ENCODE measurements at places on chromosomes 6 and 20. TPM values are rescaled to one million over a fixed set of nuclear protein-coding genes. Genes with fewer than 3 reads are reported as not detected.

DNA sequence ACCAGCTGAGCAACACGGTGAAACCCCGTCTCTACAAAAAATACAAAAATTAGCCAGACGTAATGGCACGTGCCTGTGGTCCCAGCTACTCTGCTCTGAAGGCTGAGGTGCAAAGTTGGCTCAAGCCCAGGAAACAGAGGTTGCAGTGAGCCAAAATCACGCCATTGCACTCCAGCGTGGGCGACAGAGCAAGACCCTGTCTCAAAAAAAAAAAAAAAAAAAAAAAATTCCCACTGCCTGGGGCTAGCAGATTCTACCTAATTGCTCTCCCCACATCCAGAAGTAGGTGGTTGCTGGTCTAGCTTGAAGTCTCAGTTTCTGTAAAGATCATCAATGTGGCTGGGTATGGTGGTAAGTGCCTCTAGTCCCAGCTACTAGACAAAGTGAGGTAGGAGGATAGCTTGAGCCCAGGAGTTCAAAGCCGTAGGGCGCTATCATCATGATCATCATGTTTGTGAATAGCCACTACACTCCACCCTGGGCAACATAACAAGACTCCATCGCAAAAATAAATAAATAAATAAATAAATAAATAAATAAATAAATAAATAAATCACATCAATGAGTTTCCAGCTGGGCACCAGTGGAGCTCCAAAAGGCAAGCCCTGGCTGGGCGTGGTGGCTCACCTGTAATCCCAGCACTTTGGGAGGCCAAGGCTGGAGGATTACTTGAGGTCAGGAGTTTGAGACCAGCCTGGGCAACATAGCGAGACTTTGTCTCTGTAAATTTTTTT lies 6.3 kb upstream of the AP5S1 start:
- no peaks in the 10 kb centered on the region for H3K27me3 ChIP-seq
- H3K4me3 ChIP-seq = no peak overlapping the region
- no peak for DNase-seq
- H3K4me1 ChIP-seq = peaks cover 92% of the 10 kb centered on the region
- H3K27ac ChIP-seq = peak overlapping the region; percentile 49

GRCh38 chr20:32495217-32495565 lies 89.9 kb downstream of the NOL4L start:
- H3K27ac ChIP-seq = no peak overlapping the region
- H3K4me1 ChIP-seq = peaks cover 30% of the 10 kb centered on the region
- H3K4me3 ChIP-seq = no peak overlapping the region
- peaks cover 55% of the 10 kb centered on the region for H3K36me3 ChIP-seq

GRCh38 chr6:90251295-90251992 lies 45.2 kb downstream of the BACH2 start:
- no peaks in the 10 kb centered on the region for H3K27me3 ChIP-seq
- H3K36me3 ChIP-seq = peaks cover 13% of the 10 kb centered on the region
- DNase-seq = no peak
- no peak overlapping the region for H3K4me3 ChIP-seq
- H3K27ac ChIP-seq = no peak overlapping the region

DNA sequence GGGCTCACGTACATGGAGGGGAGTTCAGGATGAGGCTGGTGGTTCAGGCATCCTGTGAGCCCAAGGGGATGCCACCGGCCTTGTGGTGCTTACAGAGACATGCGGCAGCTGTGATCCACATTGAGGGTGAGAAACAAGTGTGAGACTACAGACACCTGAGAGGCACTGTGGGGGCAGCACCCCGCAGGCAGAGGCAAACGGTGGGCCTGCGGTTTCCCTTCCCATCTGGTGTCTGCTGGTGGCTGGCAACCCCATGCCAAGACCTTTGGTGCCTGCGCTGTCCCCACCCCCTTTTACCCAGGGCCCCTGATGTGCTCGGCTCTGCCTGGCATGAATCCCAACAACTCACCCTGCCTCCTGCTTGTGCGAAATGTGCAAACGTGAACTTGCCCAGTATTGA lies 42.0 kb downstream of the ERMARD start:
- H3K4me1 ChIP-seq = peaks cover 16% of the 10 kb centered on the region
- DNase-seq = no peak
- no peak overlapping the region for H3K4me3 ChIP-seq
- no peak overlapping the region for H3K27ac ChIP-seq

DNA sequence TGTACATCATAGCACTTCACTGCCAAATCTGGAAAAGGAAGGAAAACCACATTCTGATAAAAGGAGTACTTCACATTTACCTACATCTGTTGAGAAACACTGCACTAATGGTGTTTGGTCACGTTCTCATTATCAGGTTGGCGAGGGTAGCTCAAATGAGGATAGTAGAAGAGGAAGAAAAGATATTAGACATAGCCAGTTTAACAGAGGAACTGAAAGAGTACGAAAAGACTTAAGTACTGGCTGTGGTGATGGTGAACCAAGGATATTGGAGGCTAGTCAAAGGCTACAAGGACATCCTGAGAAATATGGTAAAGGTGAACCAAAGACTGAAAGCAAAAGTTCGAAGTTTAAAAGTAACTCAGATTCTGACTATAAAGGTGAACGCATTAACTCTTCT lies 32.0 kb upstream of the GJA10 start:
- H3K4me1 ChIP-seq = no peaks in the 10 kb centered on the region
- no peaks in the 10 kb centered on the region for H3K27me3 ChIP-seq
- DNase-seq = no peak

- no peak overlapping the region for H3K27ac ChIP-seq
- DNase-seq = no peak
- H3K36me3 ChIP-seq = no peaks in the 10 kb centered on the region
Measured at GRCh38 chr6:68990317-68990716, 355.2 kb downstream of the ADGRB3 start.

DNA sequence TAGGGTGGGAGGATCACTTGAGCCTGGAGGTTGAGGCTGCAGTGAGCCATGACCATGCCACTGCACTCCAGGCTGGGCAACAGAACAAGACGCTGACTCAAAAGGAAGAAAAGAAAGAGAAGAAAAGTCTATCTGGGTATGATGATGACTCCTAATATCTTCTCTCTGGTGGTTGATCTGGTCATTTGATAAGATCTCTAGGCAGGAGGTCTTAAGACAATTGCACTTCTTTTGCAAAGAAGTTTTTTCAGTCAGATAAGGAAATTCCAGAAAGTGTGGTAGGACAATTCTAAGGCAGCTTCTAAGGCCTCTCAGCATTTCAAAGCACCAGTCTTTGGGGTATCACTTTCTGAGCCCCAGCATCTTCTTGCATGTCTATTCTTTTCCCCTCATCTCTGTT lies 7.7 kb upstream of the AIF1 start:
- H3K36me3 ChIP-seq = no peaks in the 10 kb centered on the region
- no peak overlapping the region for H3K4me3 ChIP-seq
- H3K27me3 ChIP-seq = no peaks in the 10 kb centered on the region
- H3K27ac ChIP-seq = no peak overlapping the region
- no peak for DNase-seq
- no peaks in the 10 kb centered on the region for H3K4me1 ChIP-seq

DNA sequence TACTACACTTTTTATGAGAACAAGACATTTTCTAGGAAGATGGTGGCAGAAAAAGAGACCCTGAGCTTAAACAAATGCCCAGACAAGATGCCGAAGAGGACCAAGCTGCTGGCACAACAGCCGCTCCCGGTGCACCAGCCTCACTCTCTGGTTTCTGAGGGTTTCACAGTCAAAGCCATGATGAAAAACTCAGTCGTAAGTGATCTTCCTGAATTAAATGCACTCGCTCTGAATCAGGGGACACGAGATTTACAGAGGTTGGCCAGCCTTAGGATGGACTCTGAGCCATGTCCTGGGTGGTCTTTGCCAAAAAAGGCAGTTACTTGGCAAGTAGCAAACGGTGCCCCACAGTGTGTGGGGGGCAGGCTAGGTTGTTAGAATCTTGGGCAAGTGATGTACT lies 423 bp downstream of the PACRG start:
- no peak for DNase-seq
- peak overlapping the region; percentile 60 for H3K4me3 ChIP-seq
- H3K36me3 ChIP-seq = no peaks in the 10 kb centered on the region
- H3K4me1 ChIP-seq = peaks cover 14% of the 10 kb centered on the region
- peak overlapping the region; percentile 33 for H3K27ac ChIP-seq

DNA sequence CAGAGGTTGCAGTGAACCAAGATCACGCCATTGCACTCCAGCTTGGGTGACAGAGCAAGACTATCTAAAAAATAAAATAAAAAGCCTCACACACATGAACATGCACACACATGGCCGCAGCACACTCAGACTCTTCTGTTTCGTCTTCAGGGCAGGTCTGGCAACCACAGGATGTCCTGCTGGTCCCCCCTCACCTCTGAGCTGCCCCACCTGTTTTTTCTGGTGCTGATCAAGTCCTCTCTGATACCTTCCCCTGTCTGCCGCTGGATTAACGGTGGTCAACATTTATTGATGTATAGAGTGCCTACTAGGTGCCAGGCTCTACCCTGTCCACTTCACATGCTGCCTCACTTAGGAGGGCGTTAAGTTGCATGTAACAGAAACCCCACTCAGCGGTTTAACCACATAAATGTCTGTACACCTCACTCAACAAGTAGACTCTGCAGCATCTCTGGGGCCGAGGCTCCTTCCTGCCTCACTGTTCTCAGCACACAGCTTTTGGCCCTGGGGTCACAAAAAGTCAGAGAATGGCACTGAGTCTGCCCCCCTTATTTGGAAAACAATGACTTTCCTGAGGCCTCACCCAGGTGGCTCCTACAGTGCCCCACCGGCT lies 4.5 kb upstream of the AP5S1 start:
- H3K4me1 ChIP-seq = peaks cover 90% of the 10 kb centered on the region
- no peaks in the 10 kb centered on the region for H3K36me3 ChIP-seq
- peak overlapping the region; percentile 21 for H3K27ac ChIP-seq
- no peaks in the 10 kb centered on the region for H3K27me3 ChIP-seq
- no peak overlapping the region for H3K4me3 ChIP-seq
- peak; percentile 59 for DNase-seq

GRCh38 chr6:19309661-19310060 lies 527.5 kb upstream of the ID4 start:
- H3K27me3 ChIP-seq = no peaks in the 10 kb centered on the region
- H3K4me1 ChIP-seq = no peaks in the 10 kb centered on the region
- no peaks in the 10 kb centered on the region for H3K36me3 ChIP-seq

DNA sequence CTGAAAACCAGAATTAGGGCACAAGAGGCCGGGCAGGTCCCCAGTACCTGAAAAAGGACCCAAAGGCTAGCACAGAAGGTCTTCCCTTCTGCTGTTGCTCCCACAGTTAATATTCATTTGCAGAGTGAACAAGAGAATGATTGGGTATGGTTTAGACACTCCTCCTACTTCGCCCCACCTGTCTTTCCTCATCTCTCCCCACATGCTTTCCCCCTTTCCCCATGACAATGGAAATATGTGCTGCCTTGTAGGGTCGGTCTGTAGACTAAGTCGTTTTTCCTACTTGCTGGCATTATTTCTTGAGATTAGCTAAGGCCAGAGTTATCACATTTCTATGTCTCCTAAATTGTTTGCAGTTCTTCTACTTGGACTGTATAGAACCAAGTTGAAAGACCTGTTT lies 181.9 kb downstream of the PDE7B start:
- H3K36me3 ChIP-seq = no peaks in the 10 kb centered on the region
- H3K4me1 ChIP-seq = no peaks in the 10 kb centered on the region
- no peak overlapping the region for H3K4me3 ChIP-seq
- DNase-seq = no peak
- no peak overlapping the region for H3K27ac ChIP-seq
- H3K27me3 ChIP-seq = no peaks in the 10 kb centered on the region

- H3K4me3 ChIP-seq = no peak overlapping the region
- DNase-seq = no peak
- no peaks in the 10 kb centered on the region for H3K36me3 ChIP-seq
Measured at GRCh38 chr6:44898296-44898930, 429.7 kb upstream of the RUNX2 start.

GRCh38 chr6:105677671-105678475 lies 275.0 kb upstream of the PREP start:
- H3K4me1 ChIP-seq = no peaks in the 10 kb centered on the region
- H3K36me3 ChIP-seq = no peaks in the 10 kb centered on the region
- H3K4me3 ChIP-seq = no peak overlapping the region

DNA sequence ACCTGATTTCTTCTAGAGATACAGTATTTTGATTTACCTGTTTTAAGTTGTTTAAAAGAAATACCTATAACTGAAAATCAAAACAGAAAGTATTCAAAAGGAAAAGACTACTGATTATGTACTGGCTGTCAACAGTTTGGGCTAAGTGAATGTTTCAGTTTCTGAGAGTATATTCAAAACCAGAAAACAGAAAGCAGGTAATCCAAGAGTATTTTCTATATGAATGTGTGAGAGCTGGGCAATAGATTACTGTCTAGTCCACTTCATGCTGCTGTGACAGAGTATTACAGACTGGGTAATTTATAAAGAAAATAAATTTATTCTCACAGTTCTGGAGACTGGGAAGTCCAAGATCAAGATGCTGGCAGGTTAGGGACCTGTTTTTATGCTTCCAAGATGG lies 261.0 kb downstream of the ARHGAP18 start:
- no peak for DNase-seq
- H3K27ac ChIP-seq = no peak overlapping the region
- H3K36me3 ChIP-seq = no peaks in the 10 kb centered on the region
- no peaks in the 10 kb centered on the region for H3K4me1 ChIP-seq
- no peak overlapping the region for H3K4me3 ChIP-seq

GRCh38 chr20:48784273-48784641 lies 43.5 kb downstream of the PREX1 start:
- no peak for DNase-seq
- no peaks in the 10 kb centered on the region for H3K27me3 ChIP-seq
- H3K27ac ChIP-seq = no peak overlapping the region
- peaks cover 16% of the 10 kb centered on the region for H3K36me3 ChIP-seq
- peaks cover 80% of the 10 kb centered on the region for H3K4me1 ChIP-seq
- H3K4me3 ChIP-seq = no peak overlapping the region

DNA sequence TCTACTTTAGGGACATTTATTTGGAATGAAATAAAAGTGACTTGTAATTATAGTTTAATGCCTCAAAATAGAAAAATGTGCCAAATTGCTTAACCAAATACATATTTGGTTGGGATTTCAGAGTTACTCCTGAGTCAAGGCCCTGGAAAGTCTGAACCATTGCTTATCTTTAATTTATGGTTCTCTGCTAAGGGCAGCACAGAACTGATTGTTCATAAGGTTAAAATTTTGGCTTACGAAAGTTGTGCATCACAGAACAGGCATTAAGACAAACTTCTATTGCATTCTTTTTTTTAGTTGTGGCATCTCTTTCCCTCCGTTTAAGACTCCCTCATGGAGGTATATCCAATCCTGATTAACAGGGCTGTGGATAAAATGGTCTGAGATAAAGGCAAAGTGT lies 92.2 kb upstream of the TENT5A start:
- H3K4me3 ChIP-seq = no peak overlapping the region
- H3K27me3 ChIP-seq = no peaks in the 10 kb centered on the region
- H3K36me3 ChIP-seq = no peaks in the 10 kb centered on the region
- no peaks in the 10 kb centered on the region for H3K4me1 ChIP-seq
- DNase-seq = no peak
- no peak overlapping the region for H3K27ac ChIP-seq

- H3K27me3 ChIP-seq = no peaks in the 10 kb centered on the region
- H3K27ac ChIP-seq = no peak overlapping the region
- no peaks in the 10 kb centered on the region for H3K36me3 ChIP-seq
- H3K4me3 ChIP-seq = no peak overlapping the region
- no peak for DNase-seq
Measured at GRCh38 chr20:37378785-37379598, 33.1 kb downstream of the SRC start.

PKHD1 gene
- total RNA-seq = 0.03 TPM

C6orf132 gene
- total RNA-seq = not detected

CSE1L gene
- 30.1 TPM for total RNA-seq

SLC26A8 gene
- not detected for total RNA-seq

ENPP4 gene
- 4.3 TPM for total RNA-seq

MAK gene
- 0.47 TPM for total RNA-seq

GMPR gene
- total RNA-seq = 0.63 TPM

ANKEF1 gene
- 1.3 TPM for total RNA-seq

FITM2 gene
- total RNA-seq = 3.2 TPM
